Stimulated activated memory B cell treated with anti-CD40 and anti-IgM and Interleukin-4, amounts not matched to agents 10 μg/mL and 1 μg/mL and 100 μg/mL, for 72 hours (primary cell): ENCODE measurements at places on chromosomes 6 and 20.

GRCh38 chr6:18488526-18489270 is 101.5 kb downstream of the RNF144B start:
- ATAC-seq, result no peak

DNA sequence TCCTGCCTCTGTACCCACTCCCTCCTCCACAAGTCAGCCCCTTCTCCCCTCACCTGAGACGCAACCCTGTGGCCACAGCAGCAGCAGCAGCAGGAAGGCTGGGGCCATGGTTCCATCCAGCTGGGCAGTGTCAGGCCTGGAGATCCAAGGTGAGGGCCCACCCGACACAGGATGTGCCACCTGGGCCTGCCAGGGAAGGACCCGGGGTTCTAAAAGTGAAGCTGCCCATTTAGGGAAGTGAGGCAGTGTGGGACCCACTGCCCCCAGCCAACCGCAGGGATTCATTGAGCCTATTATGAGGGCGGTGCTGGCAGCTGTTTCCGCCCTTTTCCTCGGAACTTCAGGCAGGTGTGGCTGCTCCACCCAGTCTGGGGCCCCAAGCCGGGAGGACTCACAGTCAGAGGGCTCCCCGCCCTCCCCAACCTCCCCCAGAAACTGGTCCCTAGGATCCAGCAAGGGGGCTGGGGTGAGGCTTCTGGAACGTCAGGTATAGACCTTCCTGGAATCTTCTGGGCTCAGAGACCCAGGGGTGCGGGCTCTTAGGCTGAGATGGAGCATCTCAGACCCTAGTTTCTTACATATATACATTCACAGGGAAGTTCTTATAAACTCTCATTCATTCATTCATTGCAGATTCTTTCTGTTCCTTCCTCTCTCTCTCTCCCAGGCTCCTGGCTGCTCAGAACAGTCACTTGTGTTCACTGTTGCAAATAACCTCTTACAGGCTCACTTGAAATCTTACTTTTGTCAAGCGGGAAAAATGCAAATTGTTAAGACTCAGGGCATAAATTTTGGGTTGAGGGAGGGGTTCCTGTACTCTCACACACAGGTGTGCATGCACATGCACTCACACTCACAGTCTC is at the start of gene TREML2:
TSS of gene TREML2 (minus strand) at position 249 of the 863 bp plus-strand sequence. CDS start at position 108, 141 bp downstream.
- ATAC-seq, result peak; percentile 86

- no peak for ATAC-seq
Measured at GRCh38 chr6:158121335-158121734, 46.7 kb downstream of the SERAC1 start.

DNA sequence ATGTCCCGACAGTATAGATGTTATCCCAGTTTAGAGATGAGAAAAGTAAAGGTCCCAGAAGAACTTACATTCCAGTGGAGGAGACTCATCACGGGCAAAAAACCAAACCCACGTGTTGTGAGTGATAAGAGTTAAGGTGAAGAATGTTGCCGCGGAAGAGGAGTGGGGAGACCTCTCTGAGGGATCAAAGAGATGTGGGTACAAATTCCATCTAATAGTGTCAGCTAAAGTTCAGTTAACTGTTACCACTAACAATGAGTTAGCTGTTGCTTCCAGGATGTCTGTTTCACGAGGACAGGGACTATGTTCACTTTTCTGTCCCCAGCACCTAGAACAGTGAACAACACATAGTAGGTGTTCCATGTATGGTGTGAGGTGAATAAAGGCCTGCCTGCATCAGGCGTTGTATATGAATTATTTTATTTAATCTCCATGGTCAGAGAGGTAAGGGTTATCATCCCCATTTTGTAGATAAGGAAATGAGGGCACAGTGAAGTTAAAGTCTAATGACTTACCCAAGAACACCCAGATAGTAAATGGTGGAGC is 39.8 kb upstream of the RSPO4 start:
- ATAC-seq, result no peak

DNA sequence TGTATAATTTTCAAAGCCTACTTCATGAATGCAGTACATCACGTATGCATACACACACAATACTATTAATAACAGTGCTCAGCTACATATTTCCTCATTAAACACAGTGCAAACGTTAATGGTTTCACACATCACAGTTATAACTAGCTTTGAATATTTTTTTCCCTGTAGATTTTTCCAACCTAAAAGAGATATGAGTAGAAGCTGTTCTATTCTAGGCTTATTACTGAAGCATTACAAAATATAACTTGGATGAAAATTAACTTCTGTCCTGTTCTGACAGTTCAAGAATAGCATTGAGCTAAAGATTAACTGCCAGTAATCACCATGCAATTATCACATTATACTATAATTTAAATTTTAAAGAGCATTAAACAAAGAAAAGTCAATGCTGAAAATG is 6.2 kb downstream of the LMBRD1 start:
- no peak for ATAC-seq

DNA sequence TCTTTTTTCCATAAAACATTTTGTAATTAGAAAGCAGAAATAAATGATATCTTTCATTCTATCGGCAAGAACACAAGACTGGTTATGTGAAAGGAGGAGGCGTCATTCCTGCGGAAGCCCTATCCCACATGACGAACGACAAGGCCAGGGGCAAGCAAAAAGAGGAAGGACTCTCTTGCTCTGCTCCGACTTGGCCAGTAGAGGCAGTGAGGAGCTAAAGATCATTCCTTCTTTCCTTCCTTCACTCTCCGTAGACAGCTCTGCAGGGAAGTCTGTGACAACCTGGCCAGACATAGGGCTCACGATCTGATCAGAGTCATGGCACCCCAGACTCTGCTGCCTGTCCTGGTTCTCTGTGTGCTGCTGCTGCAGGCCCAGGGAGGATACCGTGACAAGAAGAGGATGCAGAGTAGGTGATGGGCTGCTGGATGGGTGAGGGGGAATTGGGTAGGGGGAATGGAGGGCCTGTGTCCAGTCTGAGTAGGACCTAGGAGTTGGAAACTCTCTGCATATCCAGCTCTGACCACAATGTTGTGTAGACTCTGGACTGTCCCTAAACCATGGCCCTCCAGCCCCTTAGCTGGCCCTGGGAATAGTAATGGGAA is at the start of gene WFDC10A:
TSS of gene WFDC10A (plus strand) at position 244 of the 605 bp plus-strand sequence. CDS start at position 319, 75 bp downstream.
- ATAC-seq, result peak; percentile 78

- no peak for ATAC-seq
Measured at GRCh38 chr6:37998366-37998765, 178.8 kb downstream of the ZFAND3 start.

GRCh38 chr6:81166770-81167169 is 585.7 kb downstream of the TENT5A start:
- no peak for ATAC-seq

GRCh38 chr20:15564981-15565380 is 1008.3 kb downstream of the KIF16B start:
- ATAC-seq, result peak; percentile 75

GRCh38 chr20:24341781-24342180 is 127.6 kb upstream of the SYNDIG1 start:
- no peak for ATAC-seq

DNA sequence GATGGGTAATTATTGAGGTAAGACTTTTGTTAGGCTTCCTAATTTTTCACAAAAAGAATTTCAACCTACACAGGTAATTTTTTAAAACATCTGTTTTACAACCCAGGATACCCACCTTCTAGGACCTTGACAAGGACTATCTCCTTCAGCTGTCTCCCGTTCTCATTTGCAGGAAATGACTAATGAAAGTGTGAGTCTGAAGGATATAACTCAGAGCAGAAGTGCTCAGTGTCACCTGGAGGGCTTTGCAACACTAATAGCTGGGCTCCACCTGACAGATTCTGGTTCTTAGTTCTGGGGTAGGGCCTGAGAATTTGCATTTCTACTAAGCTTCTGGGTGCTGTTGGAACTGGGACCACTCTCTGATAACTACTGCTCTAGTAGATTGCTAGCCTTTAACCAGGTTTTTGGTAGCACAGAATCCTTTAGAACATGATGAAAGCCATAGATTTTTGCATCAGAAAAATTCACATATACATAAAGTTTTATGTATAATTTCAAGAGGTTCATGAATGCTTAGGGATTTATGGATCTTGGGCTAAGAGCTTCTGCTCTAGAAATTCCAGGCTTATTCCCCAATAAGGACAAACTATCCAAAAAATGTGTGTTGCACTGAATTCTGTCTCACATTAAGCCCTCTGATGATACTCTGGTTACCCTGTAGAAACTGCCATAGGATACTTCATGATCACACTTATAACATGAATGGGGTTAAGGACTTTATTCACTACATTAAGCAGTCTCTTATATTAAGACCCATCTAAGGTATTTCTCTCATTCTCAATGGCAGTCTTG is 30.3 kb downstream of the AK9 start:
- ATAC-seq, result no peak

- ATAC-seq, result no peak
Measured at GRCh38 chr6:114764866-114765265, 422.0 kb upstream of the HS3ST5 start.

GRCh38 chr6:347951-348859 is 43.3 kb upstream of the IRF4 start:
- no peak for ATAC-seq

GRCh38 chr6:57173056-57173885 is 1.1 kb downstream of the BAG2 start:
- no peak for ATAC-seq

DNA sequence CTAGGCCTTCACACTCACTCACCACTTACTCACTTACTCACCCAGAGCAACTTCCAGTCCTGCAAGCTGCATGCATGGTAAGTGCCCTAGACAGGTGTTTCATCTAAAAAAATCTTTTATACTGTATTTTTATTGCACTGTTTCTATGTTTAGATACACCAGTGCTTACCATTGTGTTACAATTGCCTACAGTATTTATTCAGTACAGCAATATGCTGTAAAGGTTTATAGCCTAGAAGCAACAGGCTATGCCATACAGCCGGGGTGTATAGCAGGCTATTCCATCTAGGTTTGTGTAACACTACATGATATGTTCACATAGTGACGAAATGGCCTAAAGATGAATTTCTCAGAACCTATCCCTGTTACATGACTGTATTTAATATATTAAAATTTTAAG is 37.1 kb upstream of the KCNK5 start:
- ATAC-seq, result no peak

GRCh38 chr20:25394996-25395395 is 4.4 kb upstream of the ABHD12 start:
- ATAC-seq, result no peak

DNA sequence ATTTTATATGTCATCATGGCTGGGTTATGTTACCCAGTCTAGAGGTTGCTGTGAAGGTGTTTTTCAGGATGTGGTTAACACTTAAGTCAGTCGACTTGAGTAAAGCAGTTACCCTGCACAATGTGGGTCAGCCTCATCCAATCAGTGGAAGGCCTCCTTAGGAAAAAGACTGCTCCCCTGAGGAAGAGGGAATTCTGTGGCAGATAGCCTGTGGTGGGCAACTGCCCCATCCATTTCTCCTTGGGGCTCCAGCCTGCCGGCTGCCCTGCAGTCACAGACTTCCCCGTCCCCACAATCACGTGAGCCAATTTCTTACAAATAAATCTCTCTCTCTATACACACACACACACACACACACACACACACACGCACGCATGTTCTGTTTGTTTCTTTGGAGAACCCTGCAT is 34.5 kb upstream of the MPC1 start:
- no peak for ATAC-seq

GRCh38 chr6:157267109-157267611 is 56.2 kb downstream of the TMEM242 start:
- no peak for ATAC-seq

- no peak for ATAC-seq
Measured at GRCh38 chr20:8935878-8936277, 133.0 kb upstream of the PLCB4 start.

DNA sequence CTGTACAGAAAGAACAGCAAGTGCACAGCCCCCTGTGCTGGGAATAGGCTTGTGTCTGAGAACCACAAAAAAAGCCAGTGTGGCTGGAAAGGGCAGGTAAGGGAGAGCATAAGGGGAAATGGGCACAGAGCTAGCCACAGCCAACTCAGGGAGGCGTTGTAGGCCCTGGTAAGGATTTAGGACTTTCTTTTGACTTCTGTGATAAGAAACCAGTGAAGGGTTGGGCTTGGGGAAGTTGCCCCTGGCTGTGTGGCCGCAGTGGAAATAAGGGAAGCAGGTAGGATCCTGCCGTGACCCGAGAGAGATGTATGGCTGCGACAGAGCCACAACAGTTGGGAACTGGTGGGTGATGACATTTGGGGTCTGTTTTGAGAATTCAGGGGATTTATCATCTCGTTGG is 30.0 kb upstream of the PHACTR2 start:
- ATAC-seq, result peak; percentile 77

DNA sequence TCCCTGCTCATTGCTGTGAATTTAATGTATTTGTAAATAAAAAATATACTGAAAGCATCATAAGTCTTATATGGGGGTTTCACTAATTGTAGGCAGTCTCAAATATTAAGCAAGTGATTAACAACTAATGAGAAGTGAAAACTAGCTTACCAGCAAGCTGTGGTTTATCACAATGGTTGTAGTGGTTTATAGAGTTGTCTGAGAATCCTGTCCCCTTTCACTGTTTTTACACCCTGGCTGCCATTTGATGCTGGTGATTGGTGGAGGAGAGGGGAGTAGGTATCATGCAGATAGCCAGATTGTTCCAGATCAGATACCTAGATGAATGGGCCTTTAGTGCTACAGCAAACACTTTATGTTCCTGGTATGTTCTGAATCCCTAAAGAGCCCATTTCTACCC is 6.0 kb downstream of the MKKS start:
- no peak for ATAC-seq

DNA sequence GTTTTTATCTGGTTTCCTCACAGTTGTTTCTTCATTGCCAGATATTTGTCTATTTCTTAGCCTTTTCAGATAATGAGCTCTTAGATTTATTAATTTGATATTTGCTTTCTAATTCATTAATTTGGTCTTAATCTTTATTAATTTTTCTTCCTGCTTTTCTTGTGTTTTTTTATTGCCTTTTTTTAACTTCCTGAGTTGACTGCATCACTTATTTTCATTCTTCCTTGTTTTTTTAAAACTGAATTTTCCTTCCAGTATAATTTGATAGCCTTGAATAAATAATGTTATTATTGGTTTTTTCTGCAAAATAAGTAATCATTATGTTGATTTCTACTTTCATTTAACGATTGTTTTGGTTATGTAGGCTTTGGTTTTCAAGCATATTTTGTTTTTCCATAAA is 91.5 kb downstream of the RNF144B start:
- ATAC-seq, result no peak

GRCh38 chr20:44056010-44056698 is 130.8 kb downstream of the JPH2 start:
- ATAC-seq, result peak; percentile 65

GRCh38 chr20:61134296-61135030 is 117.6 kb upstream of the CDH4 start:
- no peak for ATAC-seq

GRCh38 chr20:32355417-32355841 is 2.7 kb upstream of the ASXL1 start:
- ATAC-seq, result peak; percentile 37

- no peak for ATAC-seq
Measured at GRCh38 chr6:18147616-18148015, 7.3 kb downstream of the TPMT start.

GRCh38 chr6:13234130-13234529 is 94.2 kb downstream of the TBC1D7 start:
- ATAC-seq, result no peak

GRCh38 chr6:151376440-151376839 is 14.9 kb downstream of the ZBTB2 start:
- peak; percentile 78 for ATAC-seq
